ENCODE measurements at places on chromosomes 7 and 10.

GRCh38 chr7:46291601-46292150 is 370.6 kb upstream of the IGFBP3 start:
- DNase-seq = no peak

- no peak for DNase-seq
These were observed 601 bp upstream of the AEBP1 start for GRCh38 chr7:44103566-44103922.

- DNase-seq = no peak
These were observed 75.5 kb upstream of the RPA3 start for GRCh38 chr7:7793921-7794320.

- DNase-seq = peak; percentile 43
These were observed 345.0 kb downstream of the REEP3 start for GRCh38 chr10:63866075-63866746.

- no peak for DNase-seq
These were observed 53.3 kb upstream of the SLC16A12 start for GRCh38 chr10:89588671-89589070.

- DNase-seq = no peak
These were observed 14.3 kb downstream of the LRRN3 start for GRCh38 chr7:111105269-111105668.

DNA sequence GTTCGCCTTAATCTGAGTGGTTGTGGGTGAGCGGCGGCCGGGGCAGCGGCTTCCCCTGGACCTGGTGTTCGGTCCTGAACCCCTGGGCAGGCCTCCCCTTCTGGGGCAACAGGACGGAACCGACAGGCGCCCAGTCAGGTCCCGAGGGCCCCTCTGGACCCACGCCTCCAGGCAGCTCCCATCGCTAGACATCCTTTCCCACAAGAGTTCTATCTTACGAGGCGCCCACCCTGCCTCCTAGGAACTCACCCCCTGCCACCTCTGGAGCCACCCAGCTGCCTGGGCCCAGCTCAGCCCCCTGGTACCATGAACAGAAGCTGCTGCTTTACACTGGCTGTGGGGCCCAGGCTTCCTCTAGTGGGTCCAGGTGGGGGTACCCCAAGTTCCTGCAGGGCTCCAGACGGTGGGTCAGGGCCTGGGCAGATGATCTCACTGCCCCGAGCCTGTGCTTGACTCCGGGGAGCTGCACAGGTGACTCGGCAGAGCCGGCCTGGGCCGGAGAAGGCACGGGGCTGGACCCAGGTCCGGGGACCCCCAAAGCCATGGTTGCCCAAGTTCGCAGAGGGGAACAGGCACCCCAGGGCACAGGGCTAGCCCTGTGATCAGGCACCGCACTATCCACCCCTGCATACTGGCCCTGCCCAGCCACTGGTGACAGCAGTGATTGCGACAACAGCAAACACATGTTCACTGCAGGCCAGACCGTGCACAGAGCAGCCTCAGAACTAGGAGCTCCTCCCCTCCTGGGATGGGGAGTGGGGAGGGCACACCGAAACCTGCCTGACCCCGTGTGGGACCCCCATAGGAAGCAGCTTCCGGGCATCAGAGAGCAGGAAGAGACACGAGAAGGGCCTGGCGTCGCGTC is 180.3 kb downstream of the ELFN1 start:
- no peak for DNase-seq
